ENCODE measurements at places on chromosomes 5 and 9.

GRCh38 chr9:20618361-20618802 is 3.9 kb downstream of the MLLT3 start:
- no peak for DNase-seq

DNA sequence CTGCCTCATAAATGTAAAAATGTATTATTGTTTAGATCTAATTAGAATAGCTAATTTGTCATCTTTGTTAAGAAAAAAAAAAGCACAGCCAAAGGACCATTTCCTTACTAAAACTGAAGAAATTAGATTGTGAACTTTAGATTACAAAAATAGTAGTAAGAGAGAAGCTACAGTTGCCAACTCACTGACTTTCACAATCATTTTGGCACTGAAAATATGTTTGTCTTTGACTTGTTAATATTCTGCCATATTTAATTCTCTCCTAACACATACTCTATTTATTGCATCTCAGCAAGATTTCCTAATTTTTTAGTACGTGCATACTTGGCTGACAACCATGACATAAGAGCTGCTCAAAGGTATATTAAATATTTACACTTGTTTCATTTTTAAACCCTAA is 297.1 kb downstream of the TUSC1 start:
- no peak for DNase-seq

GRCh38 chr9:7844242-7844641 is 44.7 kb upstream of the DMAC1 start:
- no peak for DNase-seq

GRCh38 chr5:2921651-2922050 is 170.2 kb upstream of the IRX2 start:
- no peak for DNase-seq

GRCh38 chr5:18702821-18703220 is 1068.6 kb downstream of the TAF11L14 start:
- no peak for DNase-seq

DNA sequence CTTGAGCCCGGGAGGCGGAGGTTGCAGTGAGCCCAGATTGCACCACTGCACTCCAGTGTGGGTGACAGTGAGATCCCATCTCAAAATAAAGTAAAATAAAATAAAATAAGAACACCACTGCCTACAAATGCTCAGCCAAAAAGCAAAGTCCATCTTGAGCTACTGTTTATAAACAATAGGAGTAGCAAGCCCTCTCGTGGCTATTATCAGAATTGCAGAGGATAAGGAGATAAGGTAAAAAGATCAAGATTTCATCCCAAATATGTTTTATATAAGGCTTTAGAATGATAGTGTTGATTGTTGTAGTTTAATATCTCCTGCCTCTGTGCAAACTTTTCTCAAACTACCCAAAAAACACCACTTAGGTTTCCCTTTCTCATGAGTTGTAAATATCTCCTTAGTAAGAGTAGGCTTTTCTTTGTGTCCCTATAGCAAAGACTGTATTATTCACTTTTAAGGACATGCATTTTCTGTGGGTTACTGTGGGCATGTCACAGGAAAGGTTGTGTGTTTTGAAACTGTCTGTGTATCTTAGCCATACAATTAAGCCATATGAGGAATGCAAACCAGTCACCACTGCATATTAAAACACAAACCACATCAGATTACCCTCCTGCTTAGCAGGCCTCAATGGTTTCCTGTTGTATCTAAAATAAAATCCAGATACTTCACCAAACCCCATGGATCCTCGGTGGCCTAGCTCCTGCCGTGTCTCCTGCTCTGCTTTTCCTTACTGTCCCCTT is 31.8 kb upstream of the CKS2 start:
- DNase-seq: no peak

DNA sequence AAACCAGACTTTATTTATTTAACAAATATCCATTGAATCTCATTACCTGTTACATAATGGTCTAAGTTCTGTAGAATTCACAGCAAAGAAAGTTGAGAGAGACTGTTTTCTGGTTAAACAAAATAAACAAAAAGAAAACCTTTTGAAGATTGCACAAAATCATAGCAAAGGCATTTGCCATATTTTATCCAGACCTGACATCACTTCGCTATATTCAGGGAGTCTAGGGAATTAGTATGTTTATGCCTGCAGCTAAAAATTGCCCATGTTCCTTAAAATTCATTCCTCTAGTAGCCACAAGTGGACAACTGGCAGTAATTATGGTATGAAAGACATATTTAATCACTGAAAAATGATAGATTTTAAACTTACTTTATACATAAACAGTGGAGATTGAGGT is 577.0 kb upstream of the DAB2 start:
- DNase-seq: no peak

- no peak for DNase-seq
Observed at GRCh38 chr9:98391406-98391805, 136.0 kb upstream of the TBC1D2 start.

- no peak for DNase-seq
Observed at GRCh38 chr9:110807956-110808598, 139.5 kb downstream of the MUSK start.

GRCh38 chr5:34603378-34603777 is 52.8 kb upstream of the RAI14 start:
- no peak for DNase-seq

- peak; percentile 45 for DNase-seq
Observed at GRCh38 chr5:135457424-135458071, 5.4 kb upstream of the TIFAB start.

GRCh38 chr5:178231539-178232123 is 971 bp downstream of the PHYKPL start:
- no peak for DNase-seq

- no peak for DNase-seq
Observed at GRCh38 chr5:94884311-94884710, 265.8 kb downstream of the SLF1 start.

- DNase-seq: no peak
Observed at GRCh38 chr5:94744906-94745305, 126.4 kb downstream of the SLF1 start.

- no peak for DNase-seq
Observed at GRCh38 chr5:2178071-2178477, 295.3 kb upstream of the IRX4 start.

Measured in stimulated activated CD4-positive, alpha-beta T cell treated with anti-CD3 and anti-CD28 coated beads, Interleukin-4, amount 100 ng/mL, for 48 hours (primary cell).